ENCODE measurements at places on chromosomes 2 and 18.

DNA sequence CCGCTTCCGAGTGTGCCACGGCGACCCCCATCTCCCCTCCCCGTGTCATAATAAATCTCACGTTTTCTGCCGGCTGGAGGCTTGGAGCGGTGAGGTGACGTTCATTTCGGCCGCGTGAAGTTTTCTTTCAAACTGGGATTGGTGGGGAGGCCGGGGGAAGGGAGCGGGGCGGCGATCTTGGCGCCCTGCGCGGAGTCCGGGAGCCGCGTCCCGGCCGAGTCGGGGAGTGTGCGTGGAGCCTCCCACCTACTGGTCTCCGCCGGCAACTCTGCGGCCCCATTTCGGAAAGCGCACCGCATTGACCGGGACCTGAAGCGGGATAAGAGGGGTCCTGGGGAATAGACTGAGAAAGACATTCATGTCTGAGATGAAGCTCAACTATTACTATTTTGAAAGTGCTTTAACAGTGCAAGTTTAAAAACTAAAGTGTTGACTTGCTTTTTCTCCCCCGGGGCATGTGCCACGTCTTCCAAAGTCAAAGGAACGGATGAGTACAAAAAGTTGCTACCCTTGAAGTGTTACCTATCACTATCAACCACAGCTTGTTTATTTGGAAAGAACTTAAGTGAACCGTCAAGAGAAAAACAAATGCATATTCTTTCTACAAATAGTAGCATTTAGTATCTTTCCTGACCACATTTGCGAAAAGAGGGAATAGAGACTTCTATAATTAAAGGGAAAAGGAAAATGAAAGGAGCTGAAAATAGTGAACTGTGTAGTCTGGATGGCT, 818 bp upstream of the IKZF2 start:
- peak; percentile 15 for DNase-seq

GRCh38 chr2:105409717-105410116, 10.9 kb upstream of the FHL2 start:
- DNase-seq, result no peak

DNA sequence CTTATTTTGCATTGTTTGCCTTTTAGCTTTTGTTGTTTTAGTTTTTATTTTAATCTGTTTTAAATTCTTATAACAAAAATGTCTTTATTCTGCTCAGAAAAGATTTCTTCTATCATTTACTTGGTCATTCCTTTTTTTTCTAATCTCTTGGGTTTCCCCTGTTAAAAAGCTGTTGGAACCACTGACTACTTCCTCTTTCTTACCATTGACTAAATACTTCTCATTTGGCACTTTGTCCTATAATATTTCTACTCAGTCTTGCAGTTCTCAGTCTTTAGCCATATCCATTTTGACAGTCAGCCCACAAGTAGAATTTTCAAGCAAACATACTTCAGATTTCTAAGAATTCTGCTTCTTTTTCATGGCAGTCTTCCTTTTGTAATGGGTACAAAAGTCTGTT, 567.2 kb downstream of the SATB2 start:
- no peak for DNase-seq

- DNase-seq, result no peak
Observed at GRCh38 chr2:178002038-178002437, 70.5 kb downstream of the PDE11A start.

- no peak for DNase-seq
Observed at GRCh38 chr2:84959566-84960506, 11.1 kb upstream of the KCMF1 start.

GRCh38 chr2:186526281-186526680, 40.2 kb downstream of the ZC3H15 start:
- no peak for DNase-seq

- no peak for DNase-seq
Observed at GRCh38 chr2:143801561-143801960, 672.3 kb downstream of the ARHGAP15 start.

DNA sequence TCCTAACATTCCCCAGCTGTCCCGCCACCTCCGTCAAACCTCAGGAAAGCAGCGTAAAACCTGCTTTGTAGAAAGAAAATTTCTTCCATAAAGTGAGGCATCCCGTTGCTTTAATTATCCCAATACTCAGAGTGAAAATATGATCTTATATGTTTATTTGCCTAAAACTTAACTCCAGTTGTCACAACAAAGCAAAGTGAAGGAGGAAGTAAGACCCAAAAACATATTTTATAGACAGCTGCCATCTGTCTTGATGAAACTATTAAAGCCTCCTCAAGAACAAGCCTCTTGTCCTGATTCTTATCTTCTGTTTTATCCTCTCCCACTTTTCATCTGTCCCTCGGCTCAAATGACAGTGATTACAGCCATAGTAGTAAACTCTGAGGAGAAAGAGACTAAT, 28.9 kb upstream of the LPIN2 start:
- DNase-seq, result no peak

- DNase-seq, result no peak
Observed at GRCh38 chr2:190489475-190489874, 45.0 kb downstream of the NEMP2 start.

GRCh38 chr2:47917276-47917961, 11.1 kb upstream of the FBXO11 start:
- DNase-seq, result peak; percentile 40

DNA sequence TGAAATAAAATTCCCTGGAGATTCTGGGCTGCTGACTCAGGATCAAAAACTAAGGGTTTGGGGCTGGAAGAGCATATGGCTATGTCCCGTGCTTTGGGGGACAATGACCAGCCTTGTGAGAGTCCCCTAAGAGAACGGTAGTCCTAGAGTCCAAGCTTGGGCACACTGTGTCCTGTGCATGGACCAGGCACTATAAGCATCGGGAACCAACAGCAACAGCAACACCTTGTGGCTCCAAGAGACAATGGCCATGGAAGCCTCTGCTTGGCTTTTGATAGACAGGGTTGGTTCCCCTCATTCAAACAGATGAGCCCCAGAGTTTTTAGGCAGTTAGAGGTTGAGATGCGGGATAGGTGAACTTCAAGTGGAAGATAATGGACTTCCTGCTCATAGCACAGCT, 294.4 kb upstream of the CHAC2 start:
- DNase-seq, result no peak

- DNase-seq, result no peak
Observed at GRCh38 chr18:28690836-28691495, 514.0 kb upstream of the CDH2 start.

DNA sequence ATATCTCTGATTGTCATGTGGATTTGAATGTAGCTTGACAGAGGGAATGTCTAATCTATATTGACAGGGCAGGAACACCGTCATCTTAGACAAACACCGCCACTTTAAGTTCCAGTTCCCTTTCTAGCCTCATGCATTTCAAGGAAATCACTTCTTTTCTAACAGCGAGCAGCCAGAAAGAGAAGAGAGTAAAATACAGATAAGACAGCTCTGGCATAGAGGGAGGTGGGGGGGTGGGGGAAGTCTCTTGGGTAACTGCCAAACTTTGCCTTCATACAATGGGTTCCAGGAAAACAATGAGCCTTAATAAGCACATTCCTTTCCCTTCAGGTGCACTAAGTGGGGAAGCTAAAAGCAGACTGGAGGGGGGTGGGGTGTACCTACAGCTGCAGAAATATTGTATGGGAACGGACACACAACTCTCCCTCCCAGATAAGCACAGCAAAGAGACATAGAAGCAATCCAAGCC, 37.2 kb downstream of the CASP10 start:
- no peak for DNase-seq

DNA sequence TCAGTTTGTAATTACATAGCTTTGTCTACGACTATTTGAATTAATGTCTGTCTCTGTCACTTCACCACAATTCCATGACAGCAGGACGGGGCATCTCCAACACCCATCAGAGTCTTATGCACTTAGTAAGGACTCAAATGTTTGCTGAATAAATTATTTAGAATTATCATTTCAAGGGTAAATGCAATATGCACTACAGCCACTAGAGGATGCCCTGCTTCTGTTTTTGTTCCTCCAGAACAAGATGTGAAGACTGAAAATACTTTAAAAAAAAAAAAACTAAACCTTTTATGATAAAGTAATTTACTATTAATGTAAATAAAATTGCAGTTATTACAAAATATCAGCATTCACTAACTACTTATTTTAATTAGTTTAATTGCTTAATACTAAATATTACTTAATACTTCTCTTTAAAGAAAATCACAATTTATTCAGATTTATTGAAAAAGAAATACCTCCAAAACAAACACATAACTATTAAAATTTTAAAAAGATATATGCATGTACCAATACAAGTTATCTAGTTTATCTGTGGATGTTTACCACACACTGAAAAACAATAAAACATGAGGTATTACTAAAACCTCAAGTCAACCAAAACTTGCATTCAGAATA, 3.2 kb downstream of the PIGN start:
- DNase-seq, result peak; percentile 70

DNA sequence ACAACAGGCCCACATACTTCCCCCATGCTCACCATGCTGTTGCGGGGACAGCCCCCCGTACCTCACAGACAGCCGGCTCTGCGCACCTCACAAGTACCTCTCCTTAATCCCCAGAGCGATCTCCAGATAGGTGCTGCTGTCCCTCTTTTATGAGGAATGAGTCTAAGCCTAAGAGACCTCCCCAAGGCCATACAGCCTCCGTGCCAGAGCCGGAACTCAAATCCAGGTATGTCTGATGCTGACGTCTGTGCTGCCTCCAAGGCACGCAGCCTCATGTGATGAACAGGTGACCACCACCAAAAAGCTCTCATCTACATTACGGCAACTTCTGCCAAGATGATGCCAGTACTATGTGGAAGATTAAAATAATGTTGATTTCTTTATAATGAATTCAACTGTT, 85.2 kb downstream of the EIPR1 start:
- DNase-seq, result no peak

DNA sequence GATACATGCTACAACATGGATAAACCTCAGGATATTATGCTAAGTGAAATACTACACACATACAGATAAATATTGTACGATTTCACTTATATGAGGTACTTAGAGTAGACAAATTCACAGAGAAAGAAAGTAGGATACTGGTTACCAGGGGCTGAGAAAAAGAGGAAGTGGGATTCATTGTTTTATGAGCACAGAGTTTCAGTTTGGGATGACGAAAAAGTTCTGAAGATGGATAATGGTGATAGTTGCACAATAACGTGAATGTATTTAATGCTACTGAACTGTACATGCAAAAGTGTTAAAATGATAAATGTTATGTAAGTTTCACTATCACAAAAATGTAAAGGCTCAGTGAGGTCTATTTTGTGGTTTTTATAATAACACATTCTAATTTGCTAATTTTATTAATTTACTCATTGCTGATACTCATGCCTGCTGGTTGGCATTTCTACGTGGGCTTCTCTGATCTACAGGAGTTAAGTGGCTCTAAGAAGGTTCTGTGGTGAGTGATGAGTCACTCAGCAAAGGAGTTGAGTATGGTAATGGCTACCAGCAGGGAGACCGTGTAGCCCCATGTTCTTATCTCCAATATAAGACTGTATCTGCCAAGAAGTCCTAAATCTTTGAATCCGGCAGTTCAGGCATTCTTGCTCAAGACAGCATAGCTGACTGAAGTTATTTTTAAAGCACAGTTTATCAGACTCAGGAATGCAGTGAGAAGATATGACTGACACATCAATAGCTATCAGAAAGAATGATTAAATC, 41.1 kb downstream of the UPP2 start:
- peak; percentile 91 for DNase-seq

DNA sequence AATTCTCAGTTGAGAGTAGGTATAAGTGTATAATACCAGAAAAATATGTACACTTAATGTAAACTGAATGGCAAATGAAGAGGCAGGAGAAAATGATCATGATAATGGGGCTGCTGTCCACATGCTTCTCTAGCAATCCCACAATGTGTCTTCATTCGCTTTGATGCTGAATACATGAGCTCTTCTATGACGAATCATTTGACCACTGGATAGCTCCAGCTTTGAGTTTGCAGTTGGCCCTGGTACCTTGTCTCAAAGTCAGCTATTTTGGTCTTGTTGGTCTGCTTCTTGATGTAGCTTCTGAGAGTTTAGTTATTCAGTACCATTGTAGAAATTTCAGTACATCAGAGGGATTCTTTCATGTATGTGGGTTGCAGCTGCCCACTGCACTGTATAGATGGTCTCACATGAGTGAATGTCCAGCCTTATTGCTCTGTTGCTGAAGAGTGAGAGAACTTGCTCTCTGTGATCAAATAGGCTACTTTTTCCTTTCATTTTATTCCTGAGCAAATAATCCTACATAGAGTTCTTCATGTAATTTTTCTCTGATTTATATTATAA, 105.1 kb downstream of the TTC27 start:
- no peak for DNase-seq

DNA sequence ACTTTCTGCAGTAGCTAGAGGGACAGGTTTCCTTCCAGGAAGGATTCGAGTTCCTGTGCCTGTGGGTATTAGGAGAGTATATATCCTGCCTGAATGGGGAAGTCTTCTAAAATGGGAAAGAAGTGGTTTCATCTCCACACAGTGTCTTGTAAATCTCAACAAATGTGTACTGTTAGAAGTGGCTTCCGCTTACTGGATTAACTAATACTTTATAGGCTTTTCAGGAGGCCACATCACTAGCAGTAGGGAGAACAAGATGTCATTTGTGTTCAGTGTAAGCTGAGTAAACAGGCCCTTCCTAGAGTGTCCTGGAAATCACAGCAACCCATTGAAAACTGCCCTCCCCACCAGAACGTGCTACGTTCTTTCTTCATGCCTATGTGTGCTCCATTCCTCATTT, 12.5 kb upstream of the POLR1B start:
- DNase-seq, result peak; percentile 17

DNA sequence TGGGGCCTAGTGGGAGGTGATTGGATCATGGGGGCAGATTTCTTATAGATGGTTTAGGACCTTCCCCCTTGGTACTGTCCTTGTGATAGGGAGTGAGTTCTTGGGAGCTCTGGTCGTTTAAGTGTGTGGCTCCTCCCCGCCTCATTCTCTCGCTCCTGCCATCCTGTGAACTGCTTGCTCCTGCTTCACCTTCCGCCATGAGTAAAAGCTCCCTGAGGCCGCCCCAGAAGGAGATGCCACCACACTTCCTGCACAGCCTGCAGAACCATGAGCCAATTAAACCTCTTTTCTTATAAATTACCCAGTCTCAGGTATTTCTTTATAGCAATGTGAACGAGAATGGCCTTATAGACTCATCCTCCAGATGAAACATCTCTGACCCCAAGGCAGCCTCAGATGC, 101.5 kb downstream of the KCNF1 start:
- no peak for DNase-seq

DNA sequence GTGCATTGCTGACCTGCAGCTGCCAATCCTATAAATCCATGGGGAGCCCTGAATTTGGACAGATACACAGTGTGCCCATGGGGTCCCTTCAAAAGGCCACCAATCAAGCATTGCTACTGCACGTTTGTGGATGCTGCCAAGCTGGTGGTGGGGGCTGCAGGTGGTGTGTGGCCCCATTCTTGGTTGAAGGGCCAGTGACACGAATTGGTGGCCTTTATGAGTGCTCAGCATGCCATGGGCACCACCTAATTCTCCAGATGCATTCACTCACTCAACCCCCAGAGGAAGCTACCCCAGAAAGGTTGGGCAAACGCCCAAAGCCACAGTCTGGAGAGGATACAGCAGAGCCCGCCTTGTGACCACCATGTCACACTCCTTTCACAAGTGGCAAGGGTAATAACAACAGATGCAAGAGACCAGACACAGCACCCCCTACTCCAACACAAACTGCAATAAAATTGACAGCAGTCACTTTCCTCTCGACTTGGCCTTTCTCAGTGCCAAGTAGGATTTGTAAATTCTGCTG, 27.1 kb downstream of the MC2R start:
- DNase-seq, result no peak

- no peak for DNase-seq
Observed at GRCh38 chr2:213834331-213834730, 550.1 kb downstream of the SPAG16 start.

- no peak for DNase-seq
Observed at GRCh38 chr2:189487283-189488007, 46.2 kb downstream of the WDR75 start.
